ENCODE measurements at places on chromosomes 11 and 22. TPM values are rescaled to one million over a fixed set of nuclear protein-coding genes. Genes with fewer than 3 reads are reported as not detected.

Gene UBQLNL
- 0.10 TPM for total RNA-seq

Gene CARD10
- 43.8 TPM for total RNA-seq

Gene TEF
- total RNA-seq: 3.9 TPM

Gene PRG2
- total RNA-seq: not detected

Gene ARHGAP8
- 0.38 TPM for total RNA-seq

Gene RIMBP3B
- not detected for total RNA-seq

Gene HEPHL1
- under 0.01 TPM for total RNA-seq

Gene OR2D2
- total RNA-seq: not detected

Gene MS4A4A
- not detected for total RNA-seq

Gene PLAAT3
- 26.1 TPM for total RNA-seq

Gene SLN
- not detected for total RNA-seq

Gene PKP3
- total RNA-seq: 0.86 TPM

Gene SULT4A1
- total RNA-seq: 0.98 TPM

Gene ASPHD2
- total RNA-seq: 4.2 TPM
